ENCODE measurements at places on chromosomes 2 and 18.

DNA sequence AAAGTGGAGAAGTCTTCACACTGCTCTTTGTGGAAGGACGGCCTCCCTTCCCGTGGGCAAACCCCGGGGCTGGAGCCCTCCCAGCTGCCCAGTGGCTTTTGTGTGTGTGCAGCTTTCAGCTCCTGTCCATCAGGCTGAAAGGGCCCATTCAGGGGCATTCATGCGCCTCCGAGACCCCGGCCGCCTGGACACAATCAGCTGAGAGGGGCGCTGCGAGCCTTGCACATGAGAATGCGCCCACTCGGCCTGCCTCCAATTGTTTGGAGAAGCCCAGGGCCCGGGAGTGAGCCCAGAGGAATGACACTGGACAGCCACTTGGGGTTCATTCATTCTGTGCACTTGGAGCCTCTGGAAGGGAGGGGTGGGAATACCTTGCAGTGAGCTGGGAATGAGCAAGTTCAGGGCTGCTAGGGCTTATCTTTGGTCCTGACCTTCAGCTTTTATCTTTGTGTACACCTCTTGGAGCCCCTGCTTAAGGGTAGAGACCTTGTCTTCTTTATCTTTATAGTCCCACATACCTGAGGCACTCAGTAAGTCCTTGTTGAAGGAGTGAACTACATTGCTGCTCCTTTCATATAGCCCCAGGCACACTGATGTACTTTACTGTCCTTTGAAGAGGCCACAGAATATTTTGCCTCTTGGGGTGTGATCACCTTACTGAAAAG, 56.5 kb downstream of the TCF7L1 start:
- no peak for DNase-seq
- H3K4me1 ChIP-seq = no peaks in the 10 kb centered on the region
- H3K27me3 ChIP-seq = peaks cover 5% of the 10 kb centered on the region

GRCh38 chr2:99169534-99169933, 11.3 kb downstream of the MITD1 start:
- no peak for DNase-seq
- H3K4me1 ChIP-seq = no peaks in the 10 kb centered on the region
- H3K27ac ChIP-seq = no peak overlapping the region
- peaks cover 22% of the 10 kb centered on the region for H3K36me3 ChIP-seq

GRCh38 chr2:78546843-78547242, 478.7 kb upstream of the REG3G start:
- no peaks in the 10 kb centered on the region for H3K36me3 ChIP-seq
- H3K27ac ChIP-seq = no peak overlapping the region
- no peak overlapping the region for H3K4me3 ChIP-seq
- no peaks in the 10 kb centered on the region for H3K4me1 ChIP-seq
- no peaks in the 10 kb centered on the region for H3K27me3 ChIP-seq

- peaks cover 40% of the 10 kb centered on the region for H3K4me1 ChIP-seq
- H3K27ac ChIP-seq = no peak overlapping the region
- peaks cover 5% of the 10 kb centered on the region for H3K27me3 ChIP-seq
- peaks cover 15% of the 10 kb centered on the region for H3K36me3 ChIP-seq
Measured at GRCh38 chr2:96869281-96869821, 529 bp downstream of the SEMA4C start.

All from common myeloid progenitor, CD34-positive (primary cell).